ENCODE measurements at places on chromosomes 7 and 10. TPM values are rescaled to one million over a fixed set of nuclear protein-coding genes. Genes with fewer than 3 reads are reported as not detected.

Gene COL26A1
- total RNA-seq, result not detected

Gene C10orf53
- not detected for total RNA-seq

Gene ZNF777
- 8.7 TPM for total RNA-seq

Gene CLDN4
- total RNA-seq, result 1.7 TPM

Gene NKX1-2
- not detected for total RNA-seq

Gene PTER
- 7.1 TPM for total RNA-seq

Gene ADAP1
- total RNA-seq, result 1.3 TPM

Gene CALML3
- total RNA-seq, result not detected

Gene AMPH
- total RNA-seq, result 1.9 TPM

Gene TMEM26
- total RNA-seq, result 0.89 TPM

Gene SPACDR
- total RNA-seq, result 2.7 TPM

Gene MYO3A
- total RNA-seq, result not detected

Measured in bronchus fibroblast of lung (primary cell).